ENCODE measurements at places on chromosomes 12 and 14.

DNA sequence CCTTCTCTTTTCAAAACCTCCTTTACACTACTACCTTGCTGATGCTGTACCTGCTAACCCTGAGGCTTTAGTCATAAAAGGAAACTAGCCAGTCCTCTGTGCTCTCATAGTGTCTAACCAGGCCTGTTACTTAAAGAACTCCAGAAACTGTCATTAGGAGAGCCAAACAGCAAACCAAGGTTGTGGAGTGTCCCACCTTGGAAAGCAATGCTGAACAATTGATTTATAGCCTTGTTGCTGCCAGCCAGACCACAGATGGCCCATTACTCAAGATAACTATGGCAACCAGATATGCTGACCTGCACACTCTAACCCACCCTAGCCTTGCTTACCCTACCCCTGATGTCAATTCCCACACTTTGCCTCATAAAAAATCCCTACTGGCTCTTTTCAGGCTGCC, 26.5 kb upstream of the BCAT1 start:
- no peak for DNase-seq

GRCh38 chr12:38411426-38411825, 94.9 kb downstream of the ALG10B start:
- DNase-seq: peak; percentile 26

DNA sequence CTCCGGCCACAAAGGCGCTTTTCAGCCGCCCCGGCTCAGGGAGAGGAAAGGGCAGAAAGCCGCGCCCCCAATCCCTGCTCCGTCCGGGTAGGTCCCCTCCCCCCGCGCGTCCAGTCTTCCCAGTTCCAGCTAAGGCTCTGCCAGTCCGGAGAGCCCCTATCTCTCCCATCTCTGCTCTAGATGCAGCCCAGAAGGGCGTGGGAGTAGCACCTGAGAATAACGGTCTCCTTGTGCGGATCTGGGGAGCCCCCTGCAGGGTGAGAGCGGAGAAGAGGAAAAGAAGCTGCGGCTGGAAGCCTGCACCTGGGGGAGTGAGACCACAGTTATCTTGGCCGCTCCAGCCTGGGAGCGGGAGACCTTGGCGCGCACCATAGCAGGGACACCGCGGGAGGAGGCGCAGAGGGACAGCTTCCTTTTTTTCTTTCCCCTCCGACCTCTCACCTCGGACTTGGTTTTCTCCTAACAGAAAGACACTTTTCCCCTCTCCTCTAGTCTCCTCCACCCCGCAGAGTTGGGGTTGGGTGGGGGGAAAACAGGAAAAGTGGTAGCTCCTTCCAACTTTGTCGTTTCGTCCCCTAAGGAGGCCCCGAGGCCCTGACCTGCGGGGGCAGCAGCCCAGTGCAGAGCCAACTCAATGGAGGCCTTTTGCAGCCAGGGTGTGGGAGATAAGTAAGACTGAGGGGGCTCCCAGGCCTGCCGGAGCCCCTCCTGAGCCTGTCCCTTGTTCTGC, 2.4 kb downstream of the DHH start:
- no peak for DNase-seq

DNA sequence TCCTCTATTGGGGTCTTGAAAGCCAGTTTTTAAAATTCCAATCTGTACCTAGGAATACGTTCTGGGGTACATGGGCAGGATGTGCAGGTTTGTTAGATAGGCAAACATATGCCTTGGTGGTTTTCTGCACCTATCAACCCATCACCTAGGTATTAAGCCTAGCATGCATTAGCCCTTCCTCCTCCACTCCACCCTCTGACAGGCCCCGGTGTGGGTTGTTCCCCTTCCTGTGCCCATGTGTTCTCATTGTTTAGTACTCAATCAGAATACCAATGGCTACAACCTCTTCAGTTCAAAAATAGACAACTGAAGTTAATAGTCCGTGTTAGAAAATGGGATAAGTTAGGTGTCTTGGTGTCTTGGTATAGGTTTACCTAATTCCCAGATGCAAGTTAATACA, 3.4 kb downstream of the NTS start:
- DNase-seq: no peak

- DNase-seq: no peak
These were observed 33.5 kb downstream of the UNC79 start for GRCh38 chr14:93464271-93464670.

- no peak for DNase-seq
These were observed 55.9 kb upstream of the SRRM4 start for GRCh38 chr12:118925407-118925806.

DNA sequence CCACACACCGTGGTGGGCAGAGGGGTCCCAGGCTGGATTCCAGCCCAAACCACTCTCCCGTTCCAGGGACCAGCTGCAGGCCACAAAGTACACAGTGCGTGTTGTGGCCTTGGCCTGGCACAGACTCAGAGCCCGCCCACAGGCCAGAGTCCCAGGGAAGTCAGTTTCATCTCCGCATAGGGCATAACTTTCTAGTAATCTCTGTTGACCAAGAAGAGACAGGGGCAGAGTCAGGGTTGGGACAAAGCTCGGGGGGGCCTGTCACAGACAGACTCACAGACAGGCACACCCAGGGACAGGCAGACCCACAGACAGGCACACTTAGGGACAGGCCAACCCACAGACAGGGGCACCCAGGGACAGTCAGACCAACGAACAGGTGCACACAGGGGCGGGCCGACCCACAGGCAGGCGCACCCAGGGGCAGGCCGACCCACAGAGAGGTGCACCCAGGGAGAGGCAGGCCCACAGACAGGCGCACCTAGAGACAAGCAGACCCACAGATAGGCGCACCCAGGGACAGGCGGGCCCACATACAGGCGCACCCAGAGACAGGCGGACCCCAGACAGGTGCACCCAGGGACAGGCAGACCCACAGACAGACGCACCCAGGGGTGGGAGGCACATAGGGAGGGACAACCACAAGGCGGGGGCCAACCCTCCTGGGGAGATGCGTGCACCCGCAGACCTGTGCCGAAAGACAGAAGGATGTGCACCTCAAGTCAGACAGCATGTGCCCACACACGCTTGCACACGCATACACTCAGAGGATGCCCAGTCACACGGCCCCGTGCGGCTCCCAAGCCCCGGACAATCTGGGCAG, 323.3 kb upstream of the RTL1 start:
- DNase-seq: no peak

- DNase-seq: no peak
These were observed 59.2 kb upstream of the CISTR start for GRCh38 chr12:53810950-53811349.
